Activated effector memory CD4-positive, alpha-beta T cell treated with Interleukin-2 at 50 U/mL for 16 hours (primary cell): ENCODE measurements at places on chromosomes 3 and 15.

GRCh38 chr3:64621275-64621674, 66.5 kb downstream of the ADAMTS9 start:
- no peak for DNase-seq

DNA sequence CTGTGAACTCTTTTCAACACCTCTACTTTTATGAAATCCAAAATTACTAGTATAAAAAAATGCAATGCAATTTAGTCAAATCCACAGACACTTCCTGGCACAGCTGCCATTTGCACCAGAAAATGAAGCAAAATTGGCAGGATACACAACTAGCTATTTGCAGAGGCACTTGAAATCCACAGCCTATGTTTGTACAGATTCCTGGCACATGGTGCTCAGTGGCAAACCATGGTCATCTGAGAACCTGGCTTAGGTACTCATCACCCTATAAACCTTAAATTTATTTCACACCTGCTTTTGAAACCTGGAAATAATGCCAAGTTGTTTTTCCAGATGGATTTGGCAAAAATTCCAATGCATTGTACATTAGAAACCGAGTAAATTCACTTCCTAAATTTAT, 20.2 kb upstream of the PPM1L start:
- no peak for DNase-seq

DNA sequence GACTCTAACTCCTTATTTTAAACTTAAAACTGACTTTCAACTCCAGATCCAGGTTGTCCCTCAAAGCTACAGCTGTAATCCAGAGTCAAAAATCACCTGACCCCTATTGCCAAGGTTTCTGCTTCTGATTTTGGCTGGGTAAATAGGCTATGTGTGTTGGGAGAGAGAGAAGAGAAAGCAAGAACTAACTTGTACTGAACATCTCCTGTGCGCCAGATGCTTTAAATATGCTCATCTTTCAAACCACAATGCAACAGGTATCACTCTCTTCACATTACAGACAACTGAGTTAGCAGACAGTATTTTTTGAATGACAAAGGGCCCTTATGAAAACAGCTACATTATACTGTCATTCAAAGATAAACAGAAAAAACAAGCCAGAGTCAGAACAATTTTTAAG, 7.0 kb downstream of the WWTR1 start:
- no peak for DNase-seq

DNA sequence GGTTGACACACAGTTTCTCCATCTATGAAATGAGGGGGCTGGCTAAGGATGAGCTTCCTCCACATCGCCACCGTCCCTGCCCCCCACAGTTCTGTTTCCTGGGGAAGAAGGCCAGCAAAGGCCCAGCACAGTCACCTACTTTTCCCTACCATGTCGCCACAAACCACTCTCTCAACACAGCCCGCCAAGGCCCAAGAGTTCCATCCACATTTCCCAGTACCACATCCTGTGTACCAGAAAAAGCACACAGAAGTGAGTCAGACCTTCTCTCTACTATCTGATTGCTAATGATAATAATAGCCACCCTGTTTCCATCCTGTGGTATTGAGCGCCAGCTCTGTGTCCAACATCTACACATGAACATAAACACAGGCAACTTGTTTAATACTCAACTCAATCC, 30.3 kb upstream of the C15orf39 start:
- DNase-seq = no peak

DNA sequence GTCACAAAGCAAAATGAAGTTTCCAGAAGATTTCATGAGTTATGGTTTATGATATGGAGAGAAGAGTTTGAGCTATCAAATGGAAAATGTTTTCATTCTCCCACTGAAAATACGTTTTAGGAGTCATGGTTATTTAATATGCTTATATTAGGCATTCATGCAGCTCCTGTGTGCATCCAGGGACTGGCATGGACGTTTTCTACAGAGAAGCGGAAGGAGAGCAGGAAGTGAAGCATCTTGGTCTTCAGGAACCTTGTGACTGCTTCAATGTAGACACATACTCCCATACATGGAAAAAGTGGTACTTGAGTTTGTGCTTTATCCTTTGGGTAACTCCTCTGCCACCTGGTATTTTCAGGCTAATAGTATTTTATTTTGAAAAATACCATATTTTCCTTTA, 43.3 kb upstream of the TOP2B start:
- no peak for DNase-seq

DNA sequence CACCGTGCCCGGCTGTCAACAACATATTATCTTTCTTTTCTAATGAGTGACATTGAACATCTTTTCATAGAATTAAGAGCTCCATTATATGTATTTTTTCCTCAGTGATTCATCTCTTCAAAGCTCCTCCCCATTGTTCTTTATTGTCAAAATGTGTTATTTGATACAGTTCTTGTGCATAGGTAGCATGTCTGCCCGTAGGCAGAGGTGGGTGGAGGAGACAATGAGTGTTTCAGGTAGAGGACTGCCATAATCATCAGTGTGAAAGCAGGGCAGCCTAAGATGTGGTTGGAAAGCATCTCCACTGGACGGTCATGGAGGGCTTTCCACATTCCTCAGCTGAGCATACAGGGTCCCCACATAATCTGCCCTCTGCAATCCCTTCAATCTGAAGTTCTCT, 452.0 kb upstream of the MCTP2 start:
- no peak for DNase-seq

DNA sequence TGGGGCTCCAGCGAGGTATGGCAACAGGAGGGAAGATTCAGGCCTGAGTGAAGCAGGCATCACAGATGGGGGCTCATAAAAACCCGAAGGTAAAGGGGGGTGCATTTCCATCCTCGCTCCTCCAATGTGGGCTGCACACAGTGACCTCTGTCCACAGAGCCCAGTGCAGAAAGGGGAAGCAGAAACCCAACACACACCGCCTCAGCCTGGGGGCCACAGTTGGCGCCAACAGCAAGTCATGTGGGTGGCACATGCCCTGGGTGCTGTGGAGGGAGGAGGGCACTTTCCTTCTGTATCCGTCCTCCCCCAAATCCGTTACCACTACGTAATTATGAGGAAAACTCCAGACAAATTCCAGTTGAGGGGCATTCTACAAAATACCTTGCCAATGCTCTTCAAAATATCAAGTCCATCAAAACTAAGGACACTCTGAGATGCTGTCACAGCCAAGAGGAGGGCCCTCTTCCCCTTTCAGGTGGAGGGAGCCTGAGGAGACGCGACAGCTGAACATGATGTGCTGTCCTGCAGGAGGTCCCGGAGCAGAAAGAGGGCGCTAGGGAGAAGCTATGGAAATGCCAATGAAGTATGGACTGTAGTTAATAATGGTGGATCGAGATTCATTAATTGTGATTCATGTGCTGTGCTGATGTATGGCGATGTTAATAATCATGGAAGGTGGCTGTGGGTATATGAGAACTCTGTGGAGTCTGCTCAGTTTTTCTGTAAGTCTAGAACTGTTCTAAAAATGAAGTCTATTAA, 16.4 kb downstream of the APBA2 start:
- no peak for DNase-seq

GRCh38 chr3:187020376-187020775, 90.0 kb downstream of the ST6GAL1 start:
- no peak for DNase-seq

GRCh38 chr3:185084901-185085300, 68.0 kb downstream of the C3orf70 start:
- no peak for DNase-seq

DNA sequence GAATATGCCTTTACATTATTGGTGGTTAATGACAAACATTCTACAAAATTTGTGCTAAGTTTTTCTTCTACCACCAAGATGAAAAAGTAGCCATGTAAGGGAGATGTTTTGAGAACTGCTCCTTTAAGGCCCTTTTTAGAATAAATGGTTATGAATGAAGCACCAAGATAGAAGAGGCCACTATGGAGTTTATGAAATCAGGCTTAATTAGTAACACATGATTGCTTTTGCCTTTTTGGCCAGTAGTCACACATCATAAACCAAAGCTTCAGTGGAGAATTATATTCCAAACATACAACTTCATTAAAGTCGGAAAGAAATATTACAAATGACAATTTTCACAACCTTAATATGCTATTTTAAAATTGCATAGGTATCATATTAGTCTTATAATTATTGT, 331.7 kb downstream of the RBMS3 start:
- DNase-seq = no peak

DNA sequence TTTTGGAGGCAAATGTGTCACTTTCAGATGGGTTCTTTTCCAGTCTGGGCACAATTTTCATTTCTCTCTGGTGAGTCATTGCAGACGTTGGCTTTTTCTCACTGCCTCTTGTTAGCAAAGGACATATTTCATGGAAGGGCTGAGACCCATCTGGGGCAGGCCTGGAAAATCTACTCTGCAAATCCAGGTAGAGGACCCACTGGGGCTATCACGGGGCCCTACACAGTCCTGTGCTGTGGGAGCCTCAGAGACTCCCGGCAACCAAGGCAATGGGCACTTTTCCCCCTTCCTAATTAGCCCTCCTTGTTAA, 58.0 kb downstream of the HRH1 start:
- DNase-seq = no peak

GRCh38 chr3:30199855-30200254, 406.5 kb upstream of the TGFBR2 start:
- DNase-seq = no peak

DNA sequence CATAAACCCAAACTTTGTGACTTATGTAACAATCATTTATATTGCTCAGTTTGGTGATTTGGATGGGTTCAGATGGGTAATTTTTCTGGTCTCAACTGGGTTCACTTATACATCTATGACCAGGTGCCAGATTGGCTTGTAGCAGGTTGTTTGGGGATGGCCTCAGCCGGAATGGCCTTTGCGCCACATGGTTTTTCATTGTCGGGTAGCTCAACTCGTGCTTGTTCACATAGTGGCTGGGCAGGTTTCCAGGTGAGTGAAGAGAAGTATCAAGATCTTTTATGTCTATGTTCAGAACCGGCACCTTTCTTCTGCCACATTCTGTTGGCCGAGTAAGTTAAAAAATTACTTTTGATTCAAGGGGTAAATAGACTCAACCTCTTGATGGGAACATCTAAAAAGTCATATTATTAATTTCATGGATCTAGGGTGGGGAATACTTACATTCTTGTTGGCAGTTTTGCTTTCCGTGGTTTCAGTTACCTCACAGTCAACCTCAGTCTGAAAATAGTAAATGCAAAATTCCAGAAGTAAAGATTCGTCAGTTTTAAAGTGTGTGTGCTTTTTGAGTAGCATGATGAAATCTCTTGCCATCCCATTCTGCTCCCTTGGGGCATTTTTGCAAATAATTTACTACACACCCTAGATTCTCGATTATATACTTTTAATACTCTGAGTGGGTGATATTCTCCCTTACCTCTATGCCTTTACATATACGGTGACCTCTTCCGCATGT, 745.7 kb upstream of the CCDC54 start:
- no peak for DNase-seq

GRCh38 chr3:138638641-138639040, 30.1 kb downstream of the FAIM start:
- DNase-seq = no peak

GRCh38 chr15:71186267-71186666, 71.0 kb downstream of the THSD4 start:
- DNase-seq = no peak
